ENCODE measurements at places on chromosomes 3 and 15. TPM values are rescaled to one million over a fixed set of nuclear protein-coding genes. Genes with fewer than 3 reads are reported as not detected.

The STRIT1 gene
- 1.9 TPM for polyA plus RNA-seq

The DISP2 gene
- polyA plus RNA-seq, result 0.79 TPM

The MYL3 gene
- 21.2 TPM for polyA plus RNA-seq

The IL5RA gene
- 0.76 TPM for polyA plus RNA-seq

The CCDC33 gene
- 3.9 TPM for polyA plus RNA-seq

The SLC9C1 gene
- polyA plus RNA-seq, result 0.80 TPM

The WDR93 gene
- 2.3 TPM for polyA plus RNA-seq

The ZDHHC23 gene
- 11.4 TPM for polyA plus RNA-seq

The CADM2 gene
- polyA plus RNA-seq, result 0.83 TPM

The CYP8B1 gene
- 0.87 TPM for polyA plus RNA-seq

The FGF7 gene
- 31.2 TPM for polyA plus RNA-seq

The ZCWPW2 gene
- 1.7 TPM for polyA plus RNA-seq

The IQCF5 gene
- polyA plus RNA-seq, result not detected

The LINGO1 gene
- 16.6 TPM for polyA plus RNA-seq

The RTP3 gene
- polyA plus RNA-seq, result not detected

The FRMD5 gene
- polyA plus RNA-seq, result 0.90 TPM
